ENCODE measurements at places on chromosomes 7 and 10.

GRCh38 chr10:53479365-53479764, 706.8 kb upstream of the MBL2 start:
- no peak for DNase-seq

- no peak for DNase-seq
Observed at GRCh38 chr10:650441-650851, 39.0 kb downstream of the DIP2C start.

DNA sequence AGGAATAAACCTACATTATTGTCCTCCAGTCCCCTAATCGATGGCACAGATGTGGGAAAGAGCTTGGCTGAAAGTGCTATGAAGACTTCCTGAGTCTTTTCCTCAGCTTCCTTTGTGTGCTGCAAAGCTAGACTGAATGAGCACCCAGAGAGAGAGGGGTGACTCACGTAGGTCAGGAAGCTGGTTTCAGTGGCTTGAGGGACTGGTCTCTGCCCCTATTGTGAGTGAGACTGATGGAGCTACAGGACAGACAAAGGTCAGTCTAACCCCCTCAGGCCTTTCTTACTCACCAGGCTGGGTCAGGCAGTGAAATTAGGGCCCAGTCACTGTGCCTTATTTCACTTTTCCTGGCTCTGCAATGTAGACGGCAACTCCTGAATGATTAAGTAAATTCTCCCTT, 171.1 kb upstream of the GRB10 start:
- DNase-seq = no peak

- DNase-seq = no peak
Observed at GRCh38 chr7:142408794-142409193, 150.9 kb upstream of the PRSS58 start.

GRCh38 chr7:132221356-132221755, 354.9 kb downstream of the PLXNA4 start:
- DNase-seq = no peak

DNA sequence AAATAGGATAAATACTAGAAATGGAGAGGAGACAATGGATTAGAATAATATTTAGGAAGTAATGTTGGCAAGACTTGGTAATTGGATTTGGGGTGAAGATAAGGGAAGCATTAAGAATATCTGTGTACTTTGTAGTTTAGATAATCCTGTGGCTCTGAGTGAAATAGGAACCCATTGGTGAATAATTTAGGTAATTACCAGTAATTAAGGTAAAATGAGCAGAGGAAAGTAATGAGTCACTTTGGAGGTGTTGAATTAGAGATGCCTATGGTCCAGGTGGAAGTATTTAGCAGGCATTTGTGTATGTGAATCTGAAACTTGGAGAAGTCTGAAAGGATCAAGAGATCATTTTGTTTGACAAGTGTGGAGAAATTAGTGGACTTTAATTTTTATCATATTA, 5.7 kb downstream of the C1GALT1 start:
- no peak for DNase-seq

- no peak for DNase-seq
Observed at GRCh38 chr7:29500719-29501118, 62.9 kb upstream of the PRR15 start.

- DNase-seq = no peak
Observed at GRCh38 chr10:6607182-6607581, 27.1 kb upstream of the PRKCQ start.

DNA sequence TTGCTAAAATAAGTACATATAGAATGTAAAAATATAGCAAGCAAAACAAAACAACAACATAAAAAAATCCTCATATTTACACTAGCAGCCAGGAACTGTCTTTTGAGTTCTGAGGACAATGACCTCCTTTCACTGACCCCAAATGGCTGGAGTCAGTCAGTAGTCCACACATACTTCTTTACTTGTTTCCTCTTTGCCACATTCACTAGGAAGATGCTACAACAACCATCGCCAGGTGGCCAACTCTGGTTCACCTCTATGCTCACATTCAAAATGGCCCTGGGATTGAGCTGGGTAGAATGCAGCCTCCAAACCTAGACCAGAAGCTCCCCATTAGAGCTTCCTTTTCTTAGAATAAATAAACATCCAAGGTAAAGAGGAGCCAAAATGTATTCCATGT, 356.2 kb downstream of the PLXNA4 start:
- DNase-seq = no peak

DNA sequence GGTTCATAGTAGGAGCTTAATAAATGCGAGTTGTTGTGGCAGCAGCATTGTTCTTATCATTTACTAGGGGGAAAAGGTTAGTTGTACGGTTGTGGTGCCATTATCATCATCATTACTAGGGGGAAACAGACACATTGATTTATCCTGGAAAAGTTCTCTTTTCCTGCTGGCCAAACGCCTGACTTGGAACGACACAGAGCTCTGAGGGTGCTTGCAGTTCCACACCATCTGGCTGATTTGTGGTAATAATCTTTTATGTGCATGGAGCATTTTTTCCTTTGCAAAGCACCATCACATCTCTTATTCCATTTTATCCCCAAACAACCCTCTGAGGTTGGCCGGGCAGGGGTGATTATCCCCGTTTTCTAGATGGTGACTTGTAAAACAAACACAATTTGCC, 219.4 kb downstream of the BUB3 start:
- no peak for DNase-seq

- no peak for DNase-seq
Observed at GRCh38 chr10:114399576-114399975, 4.7 kb downstream of the AFAP1L2 start.

DNA sequence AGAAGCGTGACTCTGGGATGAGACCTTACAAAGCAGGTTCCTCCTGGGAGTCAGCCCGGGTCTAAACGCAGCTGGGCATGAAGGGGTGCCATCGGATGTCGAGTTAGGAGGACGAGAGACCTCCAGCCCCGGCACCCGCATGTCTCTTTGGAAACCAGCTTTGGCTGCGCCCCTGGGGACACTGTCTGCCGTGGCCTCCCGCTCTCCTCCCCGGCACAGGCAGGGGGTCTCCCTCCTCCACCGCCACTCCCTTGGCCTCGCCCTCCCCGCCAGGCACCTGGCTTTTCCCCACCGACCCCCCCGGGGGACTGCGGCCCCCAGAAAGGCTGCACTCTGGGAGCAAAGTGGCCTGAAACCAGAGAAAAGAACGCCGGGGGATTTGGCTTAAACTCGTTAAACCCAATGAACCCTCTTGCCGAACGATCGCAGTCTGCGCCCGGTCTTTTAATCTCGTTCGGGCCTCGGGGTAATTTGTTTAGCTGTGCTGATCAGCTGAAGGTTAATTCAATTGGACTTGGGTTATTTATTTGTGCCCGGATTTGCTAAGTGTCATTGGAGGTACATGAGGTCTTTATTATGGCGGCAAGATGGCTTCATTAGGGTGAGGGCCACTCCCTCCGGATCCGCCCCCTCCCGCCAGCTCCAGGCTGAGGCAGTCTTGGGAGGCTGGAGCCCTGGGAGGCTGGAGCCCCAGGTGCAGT, 16.4 kb upstream of the PSMG3 start:
- no peak for DNase-seq

DNA sequence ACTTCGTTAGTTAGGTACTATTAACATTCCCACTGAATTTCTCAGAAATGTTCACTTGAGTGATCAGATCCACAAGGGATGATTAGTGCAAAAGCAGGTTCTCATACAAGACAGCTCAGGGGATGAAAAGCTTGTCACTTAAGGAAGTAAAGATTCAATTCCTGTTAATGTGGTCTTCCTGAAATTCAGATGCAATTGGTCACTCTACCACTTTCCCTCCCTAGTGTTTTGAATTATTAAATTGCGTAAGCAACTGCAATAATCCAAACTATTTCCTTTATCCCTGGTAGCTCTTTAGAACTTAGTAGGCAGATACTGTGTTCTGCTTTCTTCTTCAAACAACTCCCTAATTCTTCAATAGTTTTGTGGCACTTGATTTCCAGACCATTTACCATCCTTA, 121.4 kb downstream of the MAGI2 start:
- no peak for DNase-seq

- no peak for DNase-seq
Observed at GRCh38 chr7:45240273-45240771, 82.7 kb downstream of the RAMP3 start.

DNA sequence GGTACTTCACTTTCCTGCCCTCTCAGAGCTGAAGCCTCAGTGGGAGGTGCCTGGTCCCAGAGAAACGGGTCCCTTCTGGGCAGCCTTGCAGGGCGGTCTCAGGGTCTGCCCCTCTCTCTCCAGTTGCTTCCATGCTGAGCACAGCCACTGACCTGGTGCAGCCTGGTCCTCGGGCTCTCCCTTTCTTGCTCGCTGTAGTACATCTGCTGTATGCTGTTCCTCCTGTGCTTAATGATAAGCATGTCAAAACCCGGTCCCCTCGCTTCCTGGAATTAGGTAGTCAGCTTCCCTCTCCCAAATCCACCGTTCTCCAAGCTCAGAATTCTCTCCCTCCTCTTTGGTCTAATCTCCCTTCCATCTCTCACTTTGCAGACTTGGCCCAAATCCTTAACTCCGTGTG, 11.0 kb upstream of the HPS1 start:
- no peak for DNase-seq

GRCh38 chr7:128059143-128059988, 28.1 kb upstream of the LRRC4 start:
- DNase-seq = no peak

DNA sequence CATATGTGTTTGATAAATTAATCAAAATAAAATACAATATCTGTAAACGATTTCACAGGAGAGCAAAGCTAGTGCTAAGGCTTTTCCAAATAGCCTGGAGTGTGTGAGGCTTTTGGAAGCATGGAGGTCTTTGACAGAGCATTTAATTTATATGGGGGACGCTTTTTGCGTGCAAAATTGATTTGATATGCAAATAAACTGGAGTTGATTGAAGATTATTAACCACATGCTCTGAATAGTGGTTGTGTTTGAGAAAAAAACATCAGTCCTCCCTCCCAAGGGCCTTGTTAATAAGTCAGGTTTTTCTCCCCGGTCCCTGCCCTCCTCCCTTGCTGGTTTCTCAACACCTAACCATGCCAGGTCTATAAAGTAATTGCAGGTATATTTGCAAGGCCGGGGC, 85.1 kb upstream of the FGFR2 start:
- DNase-seq = no peak

DNA sequence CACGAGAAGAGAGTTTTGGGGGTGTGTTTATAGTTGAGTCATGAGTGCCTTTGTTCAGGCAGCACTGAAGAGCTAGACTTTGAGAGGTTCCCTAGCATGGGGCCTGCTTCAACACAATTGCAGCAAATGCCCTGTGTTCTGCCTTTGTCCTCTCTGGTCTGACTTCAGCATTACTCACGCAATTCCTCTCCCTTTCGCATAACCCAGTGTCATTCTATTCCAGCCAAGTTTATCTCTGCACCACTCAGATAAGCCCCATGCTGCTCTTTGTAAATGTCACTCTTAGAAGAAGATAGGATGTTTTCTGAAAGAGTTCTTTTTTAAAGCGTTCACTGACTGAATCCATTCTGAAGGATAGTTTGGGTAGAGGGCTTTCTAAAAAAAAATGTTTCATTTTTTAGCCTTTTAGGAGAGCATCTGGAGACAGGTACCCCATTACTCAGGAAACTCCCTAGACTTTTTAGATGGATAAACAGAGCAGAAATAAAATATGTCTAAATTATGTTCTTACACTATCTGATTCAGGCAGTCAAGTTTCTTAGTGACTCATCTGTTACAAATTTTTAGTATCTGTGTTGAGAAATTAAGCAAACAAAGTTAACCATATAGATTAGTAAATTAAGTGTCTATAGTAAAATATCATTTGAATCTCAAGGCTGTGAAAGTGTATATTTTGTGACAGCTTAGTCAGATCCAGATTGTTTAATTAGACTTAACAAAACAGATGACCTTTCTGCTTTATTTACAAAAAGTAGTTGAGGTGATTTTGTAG, 318.5 kb downstream of the GPR158 start:
- DNase-seq = no peak

DNA sequence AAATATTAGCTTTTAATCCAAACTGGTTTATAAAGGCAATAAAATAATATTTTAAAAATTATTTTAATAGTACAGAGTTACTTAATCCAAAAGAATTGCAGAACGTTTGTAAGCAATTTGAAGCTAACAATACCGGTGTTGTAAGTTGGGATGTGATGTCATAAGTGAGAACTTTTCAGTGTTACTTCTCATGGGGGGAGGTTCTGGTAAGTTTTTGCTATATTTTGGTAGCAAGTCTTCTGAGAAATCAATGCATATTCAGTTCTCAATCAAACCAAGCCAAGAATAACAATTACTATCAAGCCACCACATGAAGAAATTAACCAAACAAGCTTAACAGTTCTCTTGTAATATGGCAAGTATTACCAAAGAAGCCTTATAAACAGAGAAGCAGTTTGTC, 147.1 kb upstream of the ASAH2 start:
- no peak for DNase-seq

GRCh38 chr7:29405891-29406290, 157.7 kb upstream of the PRR15 start:
- DNase-seq = no peak

- DNase-seq = no peak
Observed at GRCh38 chr7:142855756-142856564, 1.1 kb downstream of the EPHB6 start.

DNA sequence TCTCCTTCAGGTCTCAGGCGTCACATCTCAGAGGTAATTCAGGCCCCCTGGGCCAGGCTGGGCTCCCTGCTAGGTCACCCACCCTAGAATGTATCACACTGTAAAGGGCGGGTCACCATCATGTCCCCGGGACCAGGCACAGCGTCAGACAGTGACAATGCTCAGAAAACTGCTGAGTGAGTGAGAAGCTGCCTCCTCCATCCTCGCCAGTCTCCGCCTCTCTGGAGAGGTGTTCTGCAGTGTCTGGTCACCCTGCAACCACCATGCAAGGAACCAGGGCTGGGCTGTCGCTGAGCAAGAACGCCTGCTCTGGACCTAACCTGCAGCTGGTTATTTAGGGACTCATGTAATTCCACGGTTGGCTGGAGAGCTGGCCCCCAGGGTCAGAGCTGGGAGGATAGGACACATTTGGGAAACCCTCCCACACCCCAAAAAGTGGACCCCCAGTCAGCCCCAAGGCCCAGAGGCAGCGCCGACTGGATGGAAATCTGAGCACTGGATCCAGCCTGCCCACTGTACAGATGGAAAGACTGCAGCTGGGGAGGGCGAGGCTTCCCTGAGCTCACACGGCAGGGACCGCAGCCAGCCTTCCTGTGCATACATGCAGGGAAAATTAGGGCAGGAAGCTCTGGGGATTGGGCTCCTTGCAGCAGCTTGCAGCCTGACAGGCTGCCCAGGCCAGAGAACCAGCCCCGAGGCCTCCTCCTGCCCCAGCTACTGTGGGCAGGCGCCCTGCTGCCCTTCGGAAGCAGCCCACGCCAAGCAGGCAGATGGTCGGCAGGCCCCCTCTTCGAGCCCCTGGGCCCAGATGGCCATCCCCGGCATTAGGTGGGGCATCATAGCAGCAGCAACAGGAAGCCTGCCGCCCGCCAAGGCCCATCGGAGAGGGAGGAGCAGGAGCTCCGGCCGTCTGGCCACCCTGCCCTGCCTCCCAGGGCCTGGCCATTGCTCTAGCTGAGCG, 105.4 kb upstream of the ZMIZ1 start:
- no peak for DNase-seq

GRCh38 chr10:74521526-74521925, 304.9 kb upstream of the KAT6B start:
- DNase-seq = no peak

DNA sequence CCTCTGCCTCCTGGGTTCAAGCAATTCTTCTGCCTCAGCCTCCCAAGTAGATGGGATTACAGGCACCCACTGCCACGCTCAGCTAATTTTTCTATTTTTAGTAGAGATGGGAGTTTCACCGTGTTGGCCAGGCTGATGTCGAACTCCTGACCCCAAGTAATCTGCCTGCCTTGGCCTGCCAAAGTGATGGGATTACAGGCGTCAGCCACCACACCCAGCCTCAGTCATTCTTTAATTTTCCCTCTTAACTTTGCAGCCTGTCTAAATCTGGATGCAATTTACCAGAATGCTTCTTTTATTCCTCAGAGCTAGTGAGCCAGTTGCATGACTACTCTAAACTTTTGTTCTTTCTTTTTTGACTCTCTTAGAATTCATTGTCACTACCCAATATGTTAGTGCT, 90.5 kb upstream of the CSTF2T start:
- no peak for DNase-seq
